Right cardiac atrium (tissue), 5 donors: ENCODE measurements at places on chromosomes 5 and 9.

DNA sequence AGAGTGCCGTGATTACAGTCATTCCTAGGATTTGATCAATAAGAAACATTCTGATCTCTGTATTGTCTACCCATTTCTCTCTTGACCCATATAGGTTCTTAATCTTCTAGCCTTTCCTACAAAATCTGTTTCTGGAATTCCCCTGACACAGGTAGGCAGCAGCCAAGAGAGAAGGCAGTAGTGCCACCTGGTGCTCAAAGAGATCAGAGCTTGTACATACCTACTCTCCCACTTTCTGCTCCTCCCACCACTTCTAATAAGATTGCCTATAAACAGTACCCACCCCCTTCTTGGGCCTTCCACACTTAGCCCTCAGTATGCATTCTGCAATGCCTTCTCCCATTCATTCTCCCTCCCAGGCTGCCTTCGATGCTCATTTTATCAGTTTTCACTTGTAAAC lies 117.4 kb upstream of the RORB start:
- DNase-seq: no peak

DNA sequence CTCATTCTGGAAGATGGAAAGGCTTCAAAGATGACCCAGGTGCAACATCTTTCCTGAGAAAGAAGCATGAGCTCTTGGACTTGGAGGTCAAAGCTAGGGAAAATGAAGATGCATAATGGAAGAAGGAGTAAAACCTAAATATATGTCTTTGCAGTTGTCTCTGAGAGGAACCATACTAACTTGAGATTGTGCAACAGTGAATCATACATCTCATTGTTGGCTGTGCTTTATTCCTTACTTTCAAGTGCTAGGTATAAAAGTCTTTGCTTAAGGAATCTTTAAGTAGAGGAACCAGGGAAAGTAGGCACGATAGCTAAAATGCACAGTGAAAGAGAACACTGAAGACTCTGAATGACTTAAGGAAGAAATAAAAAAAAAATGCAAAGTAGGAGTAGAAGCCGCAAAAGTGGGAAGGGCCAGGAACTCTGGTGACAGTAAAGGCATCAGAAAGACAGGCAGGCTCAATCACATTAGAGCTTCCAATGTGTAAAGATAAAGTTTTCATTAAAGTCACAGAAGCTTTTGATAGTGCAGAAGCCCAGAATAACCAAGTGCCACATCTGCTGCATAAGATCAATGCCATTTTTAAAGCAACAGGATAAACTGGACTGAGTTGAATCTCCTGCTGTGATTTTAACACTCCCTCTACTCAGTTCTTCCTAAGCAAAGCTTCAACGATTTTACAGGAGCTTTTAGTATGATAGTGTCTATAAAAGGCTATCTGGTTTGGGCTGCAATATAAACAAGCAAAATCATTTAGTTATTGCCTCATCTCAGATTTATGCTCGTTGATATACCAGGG lies 432.3 kb upstream of the EDIL3 start:
- no peak for DNase-seq

DNA sequence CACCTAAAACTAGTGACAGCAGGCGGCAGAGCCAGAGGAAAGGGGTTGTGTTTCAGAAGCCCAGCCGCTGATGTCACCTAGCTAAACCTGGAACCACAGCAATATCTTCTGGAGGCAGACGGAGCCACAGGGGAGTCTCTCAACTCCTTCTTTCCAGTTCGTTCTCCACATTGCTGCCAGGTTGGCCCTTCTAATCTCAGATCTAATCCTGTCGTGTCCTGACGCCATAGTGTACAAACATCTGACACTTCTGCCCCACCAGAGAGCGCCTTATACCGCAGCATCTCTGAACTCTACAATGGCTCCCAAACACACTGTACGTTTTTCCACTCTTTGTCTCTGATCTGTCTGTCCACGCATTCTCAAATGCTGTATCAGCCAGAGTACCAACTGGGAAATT lies 240.0 kb downstream of the SMARCA2 start:
- DNase-seq: no peak

DNA sequence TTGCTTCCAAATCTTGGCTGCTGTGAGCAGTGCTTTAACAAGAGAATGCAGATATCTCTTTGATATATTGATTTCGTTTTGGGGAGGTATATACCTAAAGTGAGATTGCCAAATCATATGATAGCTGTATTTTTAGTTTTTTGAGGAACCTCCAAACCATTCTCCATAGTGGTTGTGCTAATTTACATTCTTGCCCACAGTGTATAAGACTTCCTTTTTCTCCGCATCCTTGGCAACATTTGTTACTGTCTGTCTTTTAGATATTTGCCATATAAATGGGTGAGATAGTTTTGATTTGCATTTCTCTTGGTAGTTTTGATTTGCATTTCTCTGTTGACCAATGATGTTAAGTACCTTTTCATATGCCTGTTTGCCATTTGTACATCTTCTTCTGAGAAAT lies 10.0 kb upstream of the PLK2 start:
- DNase-seq: no peak

DNA sequence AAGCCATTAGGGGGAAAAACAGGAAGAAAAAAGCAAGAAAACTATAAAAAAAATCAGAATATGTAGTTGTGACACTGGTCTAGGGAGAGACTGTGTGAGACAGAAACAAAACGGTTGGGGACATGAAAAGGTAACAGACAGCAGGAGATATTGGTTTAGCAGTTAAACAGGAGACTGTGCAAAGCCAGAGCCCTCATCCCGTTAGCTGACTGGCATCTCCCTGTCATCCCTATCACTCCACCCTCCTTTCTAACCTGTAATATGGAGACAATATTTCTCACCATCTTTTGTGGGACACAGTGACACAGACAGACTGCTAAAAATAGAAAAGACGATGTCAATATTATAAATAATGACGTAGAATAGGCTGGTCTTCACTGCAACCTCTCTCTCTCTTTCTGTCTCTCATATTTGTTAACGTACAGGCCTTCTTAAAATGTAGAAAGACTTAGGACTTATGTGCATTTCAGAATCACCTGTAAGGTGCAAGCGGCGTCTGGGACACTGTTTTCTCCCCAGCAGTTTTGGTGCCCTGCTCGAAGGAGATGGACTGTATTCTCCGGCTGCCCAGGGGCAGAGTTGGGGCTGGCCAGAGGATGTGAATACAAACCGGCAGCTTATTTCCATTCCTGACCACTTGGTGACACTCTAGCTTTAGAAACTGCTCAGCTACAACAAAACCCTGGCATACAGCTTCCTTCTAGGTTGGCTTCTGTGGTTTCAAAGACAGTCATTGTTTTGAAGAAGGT lies 190.6 kb downstream of the MAT2B start:
- no peak for DNase-seq

GRCh38 chr9:88922091-88922490 lies 69.2 kb upstream of the S1PR3 start:
- DNase-seq: no peak

GRCh38 chr5:34503379-34504253 lies 152.5 kb upstream of the RAI14 start:
- DNase-seq: peak; percentile 69
